Mammary epithelial cell (primary cell): ENCODE measurements at places on chromosomes 12 and 14. TPM values are rescaled to one million over a fixed set of nuclear protein-coding genes. Genes with fewer than 3 reads are reported as not detected.

The BCAT1 gene
- 5.8 and 8.6 TPM in 2 replicates for total RNA-seq

The FOXN4 gene
- total RNA-seq, result not detected in 2 replicates

The SERPINA5 gene
- total RNA-seq, result 1.7 TPM

The SLC24A4 gene
- total RNA-seq, result 0.03 and 0.05 TPM in 2 replicates

The GLIPR1L1 gene
- not detected in 2 replicates for total RNA-seq

The TAS2R7 gene
- not detected in 2 replicates for total RNA-seq

The CLMN gene
- 12.2 TPM for total RNA-seq

The C12orf54 gene
- total RNA-seq, result 1.5 TPM

The BDKRB1 gene
- total RNA-seq, result 0.17 TPM

The ANKRD52 gene
- 45.2 and 45.4 TPM in 2 replicates for total RNA-seq

The LRP1 gene
- 57.0 TPM for total RNA-seq

The PTPN21 gene
- 18.1 and 22.8 TPM in 2 replicates for total RNA-seq

The LRCOL1 gene
- not detected in 2 replicates for total RNA-seq

The SAMD15 gene
- 2.5 TPM for total RNA-seq

DNA sequence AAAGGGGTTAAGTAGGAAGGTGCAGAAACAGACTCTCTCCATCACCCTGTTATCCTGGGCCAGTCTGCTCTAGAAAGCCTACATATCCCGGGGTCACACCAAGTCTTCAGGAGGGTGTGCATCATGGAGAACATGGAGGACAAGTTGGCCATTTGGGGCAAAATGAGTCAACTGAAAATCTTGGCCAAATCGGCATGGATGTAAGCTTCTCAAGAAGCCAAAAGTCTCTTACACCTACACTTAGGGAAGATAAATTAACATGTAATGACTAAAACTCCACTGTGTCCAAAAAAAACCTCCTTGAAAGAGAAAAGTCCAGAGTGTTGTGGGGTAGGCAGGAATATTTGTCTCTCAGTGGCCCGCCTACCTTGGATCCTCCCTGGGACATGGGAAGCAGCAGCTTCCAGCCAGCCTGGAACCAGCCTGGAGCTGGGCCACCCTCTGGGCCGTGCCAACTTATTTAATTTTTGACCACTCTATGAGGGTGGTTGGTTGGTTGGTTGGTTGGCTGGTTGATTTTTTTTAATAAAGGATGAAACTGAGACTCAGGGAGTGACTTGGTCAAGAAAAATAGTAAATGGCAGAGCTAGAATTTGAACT is 17.9 kb upstream of the TC2N start:
- no peak for DNase-seq

GRCh38 chr14:74568911-74569310 is 43.1 kb downstream of the LTBP2 start:
- peak; percentile 14 for DNase-seq

- DNase-seq, result no peak
Measured at GRCh38 chr12:82690006-82690405, 3.3 kb downstream of the TMTC2 start.

DNA sequence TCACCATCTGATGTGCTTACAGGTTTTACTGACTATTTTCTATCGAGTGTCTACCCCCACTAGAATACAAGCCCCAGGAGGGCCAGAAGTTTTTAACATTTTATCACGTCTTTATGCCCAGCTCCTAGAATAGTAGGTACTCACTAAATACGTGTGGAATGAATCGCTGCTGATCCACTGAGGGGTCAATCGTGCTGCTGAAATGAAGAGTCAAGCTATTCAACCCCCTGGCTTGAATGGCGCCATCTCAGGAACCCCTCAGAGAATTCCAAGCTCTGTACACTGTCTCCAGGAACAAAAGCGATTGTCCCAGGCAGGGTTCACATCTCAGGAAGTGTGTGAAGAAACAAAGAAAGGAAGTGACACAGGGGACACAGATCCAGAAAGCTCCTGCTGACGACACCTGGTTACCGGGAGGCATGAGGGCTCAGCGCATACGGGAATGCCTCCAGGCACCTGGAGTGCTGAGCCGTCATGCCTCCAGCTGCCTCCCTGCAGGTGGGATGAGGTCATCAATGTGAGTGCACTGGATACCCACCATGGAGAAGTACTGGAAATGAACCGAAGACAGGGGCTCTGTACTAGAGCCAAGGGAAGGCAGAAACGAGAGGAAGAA is 45.6 kb downstream of the PITPNM2 start:
- no peak for DNase-seq

DNA sequence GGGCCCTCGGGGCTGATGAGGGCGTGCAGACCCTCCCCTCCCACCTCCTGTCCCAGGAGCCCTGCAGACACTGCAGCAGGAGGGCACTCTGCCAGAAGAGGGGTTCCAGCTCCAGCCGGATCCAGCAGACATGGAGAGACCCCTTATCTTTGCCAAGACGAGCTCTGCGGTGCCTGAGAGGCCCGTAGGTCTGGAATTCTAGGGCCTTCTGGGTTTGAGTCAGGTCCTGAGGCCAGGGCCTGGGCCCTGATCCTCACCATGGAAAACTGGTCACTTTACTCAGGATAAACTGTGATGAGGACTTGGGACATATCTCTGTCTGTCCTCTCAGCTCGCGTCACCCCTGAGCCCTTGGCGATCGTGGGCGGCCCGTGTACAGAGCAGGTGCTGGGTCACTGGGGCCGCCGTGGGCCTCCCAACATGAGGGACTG is 13.8 kb downstream of the MEG3 start:
- DNase-seq, result no peak

GRCh38 chr14:94448071-94448808 is 4.4 kb downstream of the SERPINA11 start:
- DNase-seq, result peak; percentile 41

DNA sequence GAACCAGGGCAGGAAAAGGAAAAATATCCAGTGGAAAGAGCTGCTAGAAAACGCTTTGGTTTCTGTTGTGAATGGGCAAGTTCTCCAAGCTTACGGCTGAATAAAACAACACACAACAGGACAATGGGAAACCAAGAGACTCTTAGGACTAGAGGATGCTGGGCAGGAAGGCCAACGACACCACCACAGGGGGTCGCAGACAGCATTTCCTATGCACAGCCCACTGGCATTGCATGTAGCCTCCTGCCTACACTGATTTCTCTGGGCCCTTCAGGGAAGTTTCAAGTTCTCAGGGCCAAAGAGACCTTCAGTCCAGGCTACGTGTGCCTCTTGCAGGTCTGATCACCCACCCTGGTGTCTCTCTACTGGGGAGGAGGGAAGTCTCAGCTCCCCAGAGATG is 108.0 kb downstream of the RIMBP2 start:
- DNase-seq, result no peak

GRCh38 chr12:108228746-108229145 is 99.7 kb downstream of the WSCD2 start:
- no peak for DNase-seq

DNA sequence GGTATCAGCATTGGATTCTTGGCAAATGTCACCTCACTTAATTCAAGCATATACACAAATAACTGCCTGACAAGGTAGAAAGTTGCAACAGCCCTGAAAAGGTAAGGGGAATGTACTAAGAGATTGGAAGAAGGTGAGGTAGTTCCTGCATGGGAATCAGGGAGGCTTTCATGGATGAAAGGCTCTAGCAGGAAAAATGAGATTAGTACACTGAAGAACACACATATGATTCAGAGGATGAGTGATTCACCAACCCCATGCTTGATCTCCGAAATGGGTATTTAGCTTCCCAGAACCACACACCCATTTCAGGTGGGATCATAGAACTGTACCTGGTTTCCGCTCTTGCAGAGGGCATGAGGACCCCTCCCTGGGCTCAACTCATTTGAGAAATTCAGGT is 65.8 kb downstream of the PAH start:
- DNase-seq, result no peak

- DNase-seq, result no peak
Measured at GRCh38 chr14:42307239-42307825, 700.7 kb downstream of the LRFN5 start.

- DNase-seq, result no peak
Measured at GRCh38 chr14:88682495-88683114, 110.1 kb downstream of the EML5 start.

DNA sequence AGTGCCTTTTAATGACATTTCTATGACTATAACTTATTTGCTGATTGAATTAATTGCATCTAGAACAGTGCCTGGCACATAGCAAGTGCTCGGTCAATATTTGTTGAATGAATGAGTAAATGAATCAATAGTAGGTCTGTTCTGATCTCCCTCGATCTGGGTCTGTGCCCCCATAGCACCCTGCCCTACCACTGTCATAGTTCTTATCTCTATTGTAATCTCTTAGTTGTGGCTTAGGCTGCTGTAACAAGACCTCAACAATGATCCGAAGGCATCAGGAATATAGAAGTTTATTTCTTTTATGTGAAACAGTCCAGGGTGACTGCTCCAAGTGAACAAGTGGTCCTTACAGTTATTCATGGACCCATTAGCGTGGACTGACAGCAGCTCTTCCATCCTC is 44.0 kb upstream of the RPH3A start:
- no peak for DNase-seq

DNA sequence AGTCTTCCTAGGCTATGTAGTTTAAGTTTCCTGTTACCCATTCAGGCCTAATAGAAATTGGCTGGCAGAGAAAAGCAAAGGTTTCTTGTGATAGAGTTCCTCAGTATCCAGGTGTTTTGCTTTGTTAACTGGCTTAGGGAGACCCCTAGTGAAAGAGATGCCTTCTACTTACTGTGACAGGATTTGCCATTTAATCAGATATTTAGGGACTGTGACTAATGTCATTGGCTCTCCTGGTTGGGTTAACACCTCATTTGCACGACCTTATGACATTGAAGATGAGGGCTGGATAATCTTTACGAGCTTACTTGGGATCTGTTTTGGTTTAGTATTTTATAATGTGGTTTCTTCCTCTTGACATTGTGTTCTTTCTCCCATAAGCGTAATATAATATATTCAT is 5.8 kb downstream of the MON2 start:
- no peak for DNase-seq

- DNase-seq, result no peak
Measured at GRCh38 chr12:101875162-101875561, 2.2 kb upstream of the DRAM1 start.

DNA sequence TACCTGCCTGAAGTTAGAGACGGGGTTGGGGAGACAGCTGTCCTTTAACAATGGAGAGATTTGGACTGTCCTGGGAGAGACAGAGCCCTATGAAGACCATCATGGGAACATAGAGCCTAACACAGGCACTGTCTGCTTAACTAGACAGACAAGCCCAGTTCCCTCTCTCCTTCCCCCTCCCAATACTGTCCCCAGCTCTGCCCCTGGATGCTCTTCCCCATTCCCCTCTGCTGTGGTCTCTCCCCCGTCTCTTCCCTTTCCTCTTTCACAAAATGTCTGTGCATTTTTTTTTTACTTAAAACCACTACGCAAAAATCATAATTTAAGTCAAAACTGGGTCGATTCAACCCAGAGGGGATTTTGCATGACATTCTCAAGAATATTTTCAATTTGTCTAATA is 232.9 kb downstream of the CHST11 start:
- DNase-seq, result no peak

GRCh38 chr14:22607291-22607690 is 9.2 kb downstream of the ABHD4 start:
- no peak for DNase-seq

- DNase-seq, result no peak
Measured at GRCh38 chr14:78153064-78153341, 17.2 kb upstream of the NRXN3 start.

GRCh38 chr12:107677671-107678070 is 7.9 kb upstream of the PWP1 start:
- DNase-seq, result no peak

DNA sequence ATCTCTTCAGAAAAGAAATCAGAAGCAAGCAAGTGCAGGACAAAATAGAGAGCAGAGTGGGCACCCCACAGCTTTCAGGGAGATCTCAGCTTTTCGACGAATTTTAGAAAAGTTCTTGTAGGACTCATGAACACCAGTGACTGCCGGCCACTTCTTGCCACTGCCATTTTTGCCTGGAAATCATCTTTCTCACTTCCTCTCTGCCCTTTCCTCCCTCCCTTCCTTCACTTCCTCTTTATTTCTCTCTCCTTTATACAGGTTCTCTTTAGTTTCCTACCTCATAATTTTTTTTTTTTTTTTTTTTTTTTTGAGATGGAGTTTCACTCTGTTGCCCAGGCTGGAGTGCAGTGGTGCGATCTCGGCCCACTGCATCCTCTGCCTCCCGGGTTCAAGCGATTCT is 185.6 kb downstream of the APAF1 start:
- DNase-seq, result no peak

DNA sequence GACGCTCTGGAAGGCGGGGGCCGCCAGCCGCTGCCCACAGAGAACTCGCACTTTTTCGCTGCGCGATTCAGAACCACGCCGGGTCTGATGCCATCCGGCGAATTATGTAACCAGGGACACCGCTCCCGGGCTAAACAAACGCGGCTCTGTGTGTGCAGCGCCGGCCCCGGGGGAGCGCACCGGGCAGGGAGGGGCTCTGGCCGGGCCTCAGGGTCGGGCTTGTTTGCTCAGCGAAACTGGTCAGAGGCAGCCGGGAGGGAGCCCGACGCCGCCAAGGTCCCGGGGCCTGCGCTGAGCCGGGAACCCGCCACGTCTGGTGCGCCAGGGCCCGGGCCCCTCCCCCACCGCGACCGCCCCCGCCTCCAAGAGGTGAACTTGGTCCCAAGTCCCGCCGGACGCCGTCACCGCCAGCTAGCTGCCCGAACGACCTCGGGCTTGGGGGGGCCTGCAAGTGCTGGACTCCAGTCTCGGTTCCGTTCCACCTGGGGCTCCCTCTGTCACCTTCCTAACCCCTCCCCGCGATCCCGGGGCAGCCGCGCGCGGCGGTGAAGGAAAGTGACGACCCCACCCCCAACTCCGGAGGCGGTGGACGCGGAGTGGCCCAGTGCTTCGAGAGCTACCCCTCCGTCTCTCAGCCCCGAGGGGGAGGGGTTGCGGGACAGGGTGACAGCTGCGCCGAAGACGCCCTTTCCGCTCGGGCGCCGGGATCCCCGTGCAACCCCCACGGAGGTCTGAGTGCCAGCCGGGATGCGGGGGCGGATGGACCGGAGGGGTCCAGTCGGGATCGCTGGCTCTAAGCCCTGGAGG is 848 bp downstream of the CTDSP2 start:
- peak; percentile 63 for DNase-seq

- no peak for DNase-seq
Measured at GRCh38 chr12:111384596-111384995, 15.7 kb upstream of the PHETA1 start.

- DNase-seq, result peak; percentile 39
Measured at GRCh38 chr12:132153501-132154340, 9.5 kb downstream of the NOC4L start.

- no peak for DNase-seq
Measured at GRCh38 chr14:48643241-48643640, 942.9 kb downstream of the RPS29 start.

DNA sequence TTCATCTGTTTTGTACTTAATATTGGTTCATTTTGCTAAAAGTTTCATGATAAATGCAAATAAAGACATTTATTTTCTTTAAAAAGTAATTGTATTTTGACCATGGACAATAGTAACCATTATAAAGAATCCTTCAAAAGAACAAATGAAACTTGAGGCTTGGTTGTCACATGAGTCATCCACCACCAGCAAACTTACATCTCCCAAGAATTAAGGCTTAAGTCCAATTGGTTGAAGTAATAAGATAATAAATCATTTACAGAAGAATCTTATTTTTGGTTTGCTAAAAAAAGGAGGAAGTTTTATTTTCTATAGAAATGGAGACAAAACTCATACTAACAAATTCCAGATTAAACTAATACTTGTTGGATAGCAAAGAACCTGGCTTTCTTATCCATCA is 84.8 kb upstream of the KITLG start:
- DNase-seq, result peak; percentile 46

- DNase-seq, result no peak
Measured at GRCh38 chr12:81949416-81949815, 190.3 kb upstream of the PPFIA2 start.
